ENCODE measurements at places on chromosomes 6 and 20. TPM values are rescaled to one million over a fixed set of nuclear protein-coding genes. Genes with fewer than 3 reads are reported as not detected.

The IPCEF1 gene
- total RNA-seq: 2.0 TPM

The LY6G6F gene
- total RNA-seq: not detected

The BEND6 gene
- total RNA-seq: 1.5 TPM

The TRMT11 gene
- 28.0 TPM for total RNA-seq

The ABHD16B gene
- total RNA-seq: not detected

Data from vagina (tissue), 2 donors.